SJSA1 (cell line): ENCODE measurements at places on chromosomes 3 and 15.

DNA sequence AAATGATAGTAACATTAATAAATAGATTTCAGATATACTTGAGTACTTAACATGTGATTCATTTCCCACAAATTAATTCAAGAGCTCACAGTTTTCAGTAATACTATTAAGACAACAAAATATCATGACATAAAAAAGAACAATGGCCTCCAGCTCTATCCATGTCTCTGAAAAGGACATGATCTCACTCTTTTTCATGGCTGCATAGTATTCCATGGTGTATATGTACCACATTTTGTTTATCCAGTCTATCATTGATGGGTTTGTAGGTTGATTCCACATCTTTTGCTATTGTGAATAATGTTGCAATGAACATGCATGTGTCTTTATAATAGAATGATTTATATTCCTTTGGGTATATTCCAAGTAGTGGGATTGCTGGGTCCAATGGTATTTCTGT is 1012.8 kb upstream of the ALCAM start:
- no peak for DNase-seq

GRCh38 chr15:78033864-78034263 is 43.6 kb downstream of the TBC1D2B start:
- DNase-seq, result no peak

- DNase-seq, result no peak
Observed at GRCh38 chr3:54251705-54252104, 129.4 kb downstream of the CACNA2D3 start.

DNA sequence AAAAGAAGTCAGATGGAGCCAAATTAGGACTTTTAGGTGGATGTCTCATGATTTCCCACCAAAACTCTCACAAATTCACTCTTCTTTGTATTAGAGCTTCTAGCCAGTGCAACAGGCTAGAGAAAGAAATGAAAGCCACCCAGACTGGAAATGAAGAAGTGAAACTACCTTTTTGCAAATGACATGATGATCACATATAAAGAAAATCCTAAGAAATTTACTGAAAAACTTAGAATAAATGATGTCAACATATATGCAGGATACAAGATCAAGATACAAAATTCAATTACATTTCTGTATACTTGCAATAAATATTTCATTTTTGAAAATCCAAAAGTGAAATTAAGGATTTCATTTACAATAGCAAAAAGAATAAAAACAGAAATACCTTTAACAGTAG is 110.8 kb downstream of the LRIG1 start:
- DNase-seq, result no peak

- no peak for DNase-seq
Observed at GRCh38 chr3:171385086-171385485, 75.1 kb downstream of the TNIK start.

DNA sequence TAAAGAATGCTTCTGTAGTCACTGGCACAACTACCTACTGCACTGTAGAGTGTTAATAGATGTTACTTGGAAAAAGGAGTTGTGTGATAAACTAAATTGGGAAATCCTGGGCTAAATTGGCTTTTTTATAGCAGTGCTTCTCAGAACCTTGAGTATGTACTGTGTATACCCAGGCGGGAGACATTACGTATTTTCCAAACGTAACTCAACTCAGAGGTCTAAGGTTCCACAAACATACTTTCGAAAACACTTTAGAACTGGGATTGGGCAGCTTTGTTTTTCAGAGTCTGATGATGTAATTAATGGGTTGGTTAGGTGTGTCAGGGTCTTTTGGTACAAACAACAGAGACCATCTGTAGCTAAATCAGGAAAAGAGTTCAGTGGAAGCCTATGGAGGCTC is 53.5 kb upstream of the CHST2 start:
- DNase-seq, result no peak

GRCh38 chr3:101009386-101009785 is 16.2 kb upstream of the ABI3BP start:
- DNase-seq, result no peak

GRCh38 chr3:14227856-14228255 is 49.2 kb downstream of the LSM3 start:
- DNase-seq, result no peak

DNA sequence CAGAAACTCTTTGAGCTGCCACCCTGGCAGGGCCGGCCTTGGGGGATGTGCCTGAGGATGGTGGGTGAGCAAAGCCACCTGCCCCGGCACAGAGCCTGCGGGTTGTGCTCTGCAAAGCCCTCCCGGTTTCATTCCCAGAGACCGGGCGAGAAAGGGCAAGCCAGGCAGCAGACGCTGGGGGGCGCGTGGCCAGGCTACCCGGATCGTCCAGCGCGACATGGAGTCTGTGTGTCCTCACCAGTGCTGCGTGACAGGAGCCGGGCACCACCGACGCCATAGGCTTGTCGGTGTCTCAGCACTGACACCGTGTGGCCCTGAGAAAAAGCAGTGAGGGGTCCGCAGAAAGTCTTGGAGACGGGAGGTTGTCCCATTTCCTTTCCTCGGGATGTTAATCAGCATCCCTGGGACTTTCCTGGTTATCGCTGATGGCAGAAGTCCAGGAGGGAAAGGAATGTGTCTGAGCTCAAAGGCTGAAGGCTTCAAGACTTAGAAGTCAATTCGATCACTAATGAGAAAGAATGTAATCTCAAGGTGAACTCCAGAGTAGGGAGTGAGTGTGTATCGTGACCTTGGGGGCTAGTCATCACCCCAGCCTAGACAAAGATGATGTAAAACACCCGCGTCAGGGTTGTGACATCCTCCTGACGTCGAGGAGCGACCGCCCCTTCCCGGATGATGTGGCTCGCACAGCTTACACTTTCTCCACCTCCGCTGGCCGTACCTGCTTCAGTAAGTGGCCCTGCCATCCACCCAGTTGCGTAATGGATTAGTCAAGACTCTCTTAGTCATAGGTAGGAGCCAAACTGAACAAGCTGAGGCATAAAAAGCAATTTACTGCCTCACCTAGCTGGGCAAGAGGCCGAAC is 36.3 kb upstream of the PLA2G4E start:
- peak; percentile 90 for DNase-seq

- no peak for DNase-seq
Observed at GRCh38 chr3:133763797-133764683, 17.8 kb downstream of the TF start.

GRCh38 chr3:194871864-194872668 is 186.4 kb downstream of the FAM43A start:
- peak; percentile 60 for DNase-seq
